ACHN (cell line): ENCODE measurements at places on chromosomes 2 and 18.

- no peak for DNase-seq
Observed at GRCh38 chr2:13583609-13584008, 866.9 kb downstream of the TRIB2 start.

GRCh38 chr18:50360611-50361010 lies 14.2 kb upstream of the SKA1 start:
- no peak for DNase-seq

GRCh38 chr2:226656367-226656766 lies 143.3 kb downstream of the IRS1 start:
- DNase-seq: peak; percentile 33

GRCh38 chr2:236840857-236841256 lies 244.8 kb upstream of the COPS8 start:
- no peak for DNase-seq

- no peak for DNase-seq
Observed at GRCh38 chr2:227191367-227191766, 26.9 kb downstream of the COL4A3 start.

- DNase-seq: peak; percentile 92
Observed at GRCh38 chr18:75408554-75409506, 18.7 kb downstream of the SMIM21 start.

DNA sequence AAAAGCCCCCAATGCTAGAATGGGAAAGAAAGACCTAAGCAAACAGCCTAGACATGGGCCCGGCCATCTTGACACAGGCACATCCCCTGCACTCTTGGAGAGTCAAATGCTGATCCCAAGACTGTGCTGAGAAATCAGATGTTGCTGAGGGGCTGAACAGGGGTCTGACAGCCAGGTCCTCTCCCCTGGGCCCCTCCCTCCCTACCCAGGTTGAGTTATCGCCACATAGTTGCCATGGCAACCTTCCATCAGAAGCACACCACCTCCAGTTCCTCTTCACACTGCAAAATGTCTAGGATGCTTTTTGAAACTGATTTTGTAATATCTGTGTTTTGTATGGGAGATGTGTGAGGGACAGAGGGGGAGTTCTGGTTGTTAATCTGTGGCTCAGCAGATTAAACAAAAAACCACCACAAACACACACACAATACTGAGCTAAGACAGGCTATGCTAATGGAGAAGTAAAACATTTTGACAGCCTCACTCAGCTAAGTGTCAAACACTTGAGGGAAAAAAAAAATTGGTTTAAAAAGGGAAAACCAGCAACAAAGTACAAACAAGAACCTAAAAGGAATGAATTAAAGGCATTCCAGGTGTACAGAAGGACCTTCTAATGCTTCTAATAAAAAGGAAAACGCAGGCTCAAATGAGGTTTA lies 88.2 kb downstream of the TMEM163 start:
- no peak for DNase-seq

GRCh38 chr2:71756280-71756906 lies 303.0 kb downstream of the DYSF start:
- DNase-seq: no peak

DNA sequence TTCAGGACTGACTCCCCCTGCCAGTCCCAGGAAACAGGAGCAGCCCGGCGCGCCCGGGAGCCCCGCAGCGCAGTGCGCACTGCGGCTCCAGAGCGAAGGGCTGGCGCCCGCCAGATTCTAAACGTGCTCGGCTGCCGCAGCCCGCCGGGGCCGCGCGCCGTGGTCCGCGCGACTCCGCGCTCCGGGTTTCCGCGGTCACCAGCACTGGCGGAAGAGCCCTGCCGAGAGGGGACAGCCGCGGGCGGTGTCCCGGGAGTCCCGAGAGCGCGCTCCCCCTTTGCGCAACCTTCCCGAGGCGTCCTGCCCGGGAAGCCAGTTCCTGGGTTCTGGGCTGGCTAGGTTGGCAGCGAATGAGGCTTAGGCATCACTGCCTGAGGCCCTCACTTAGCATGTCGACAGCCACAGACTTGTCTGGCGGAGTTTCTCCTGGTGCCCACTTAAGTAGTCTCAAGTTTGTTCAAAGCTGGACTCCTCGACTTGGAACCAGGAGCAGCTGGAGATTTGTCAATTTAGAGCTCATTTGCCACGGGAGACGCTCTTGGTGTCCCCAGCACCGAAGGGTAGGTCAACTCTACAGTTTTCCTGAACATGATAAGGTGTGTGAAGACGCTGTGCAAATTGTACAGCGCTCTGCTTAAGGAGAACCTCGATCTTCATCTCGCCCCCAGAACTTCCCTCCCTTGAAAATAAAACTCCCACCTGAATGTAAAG lies 1.5 kb upstream of the VSNL1 start:
- DNase-seq: peak; percentile 10

- no peak for DNase-seq
Observed at GRCh38 chr18:63422864-63423304, 608 bp upstream of the VPS4B start.

GRCh38 chr2:234512884-234513669 lies 16.2 kb upstream of the ARL4C start:
- DNase-seq: no peak

GRCh38 chr2:206723288-206723687 lies 5.1 kb upstream of the DYTN start:
- DNase-seq: no peak

- no peak for DNase-seq
Observed at GRCh38 chr18:74288730-74289129, 3.0 kb downstream of the CYB5A start.

GRCh38 chr2:237383991-237384671 lies 29.8 kb downstream of the COL6A3 start:
- DNase-seq: no peak

DNA sequence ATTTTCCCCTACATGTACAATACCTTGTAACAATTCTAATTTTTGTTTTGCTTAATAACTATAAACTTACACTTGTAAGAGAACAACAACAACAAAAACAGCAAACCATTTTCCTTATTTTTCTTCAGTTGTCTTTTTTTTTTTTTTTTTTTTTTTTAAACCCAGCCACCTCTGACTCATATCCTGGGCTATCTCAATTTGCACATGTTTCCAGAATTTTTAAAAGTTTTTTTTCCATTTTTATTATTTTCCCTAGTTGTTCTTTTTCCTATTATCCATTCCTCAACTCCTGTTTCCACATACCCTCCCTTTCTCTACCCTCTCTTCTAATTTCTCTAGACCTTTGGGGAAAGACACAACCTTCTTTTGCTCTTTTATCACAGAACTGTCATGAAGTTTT lies 112.5 kb downstream of the EFEMP1 start:
- DNase-seq: no peak

- DNase-seq: no peak
Observed at GRCh38 chr2:13745330-13745729, 887.2 kb upstream of the LRATD1 start.

DNA sequence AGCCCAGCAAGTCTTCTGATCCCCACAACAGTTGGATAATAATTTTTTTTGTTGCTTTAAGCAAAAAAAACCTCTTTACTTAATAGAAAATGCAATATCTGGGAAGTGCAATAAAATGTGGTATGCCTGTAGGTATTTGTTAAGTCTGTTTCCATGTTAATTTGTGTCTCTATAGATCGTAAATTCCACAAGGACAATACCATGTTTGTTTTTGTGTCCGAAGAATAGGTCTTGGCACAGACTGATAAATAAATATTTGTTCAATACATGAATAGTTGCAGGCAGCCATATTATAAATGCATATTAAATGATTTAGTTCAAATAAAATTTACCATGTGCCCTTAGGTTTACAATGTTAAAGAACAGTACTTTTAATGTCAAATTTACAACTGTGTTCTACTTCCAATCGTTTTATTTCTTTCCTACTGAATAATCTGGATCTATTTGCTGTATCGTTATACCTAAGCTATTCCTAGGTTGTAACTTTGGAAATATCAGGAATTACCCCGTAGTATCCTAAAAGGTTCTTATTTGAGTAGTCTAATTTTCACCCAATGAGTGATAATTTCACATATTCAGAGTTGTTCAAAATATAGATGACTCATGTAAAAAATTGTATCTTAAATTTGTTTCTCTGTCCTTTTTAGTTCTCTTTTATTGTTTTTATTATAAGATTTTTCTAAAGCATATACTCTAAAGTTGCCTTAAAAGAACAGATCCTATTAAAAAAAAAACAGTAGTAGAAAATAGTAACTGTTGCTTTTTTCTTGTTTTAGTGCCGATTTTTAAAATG lies 151.8 kb downstream of the EHBP1 start:
- DNase-seq: no peak

- no peak for DNase-seq
Observed at GRCh38 chr2:47180531-47180930, 25.4 kb upstream of the STPG4 start.

DNA sequence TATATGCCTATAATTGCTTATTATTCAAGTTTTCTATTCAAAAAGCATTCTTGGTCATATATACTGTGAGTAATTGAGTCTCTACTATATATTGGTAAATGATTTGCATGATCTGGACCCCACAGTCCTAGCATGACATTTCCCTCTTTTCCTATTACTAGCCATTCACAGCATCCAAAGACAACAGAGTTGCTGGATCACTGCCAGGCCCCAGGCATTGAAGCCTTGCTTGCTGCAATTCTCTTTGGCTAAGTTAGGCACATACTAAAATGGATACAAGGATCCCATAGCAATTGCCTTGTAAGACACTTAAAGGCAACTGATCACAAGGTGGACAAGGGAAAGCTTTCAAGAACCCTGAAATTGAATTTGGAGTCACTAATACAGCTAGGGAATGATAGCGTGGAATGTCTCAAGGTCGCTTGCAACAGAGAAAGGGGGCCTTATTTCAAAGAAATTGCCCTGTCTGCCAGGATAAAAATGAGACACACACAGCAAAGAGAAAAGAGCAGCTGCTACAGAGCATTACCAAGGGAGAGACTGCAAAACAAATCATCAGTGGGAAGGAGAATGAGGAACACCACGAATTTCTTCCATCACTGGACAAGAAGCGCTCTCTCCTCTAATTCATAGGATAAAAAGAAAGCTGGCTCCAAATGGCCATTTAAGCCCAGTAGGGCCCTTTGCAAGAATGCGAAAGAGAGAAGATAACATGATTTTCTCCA lies 77.1 kb upstream of the EPHA4 start:
- no peak for DNase-seq

DNA sequence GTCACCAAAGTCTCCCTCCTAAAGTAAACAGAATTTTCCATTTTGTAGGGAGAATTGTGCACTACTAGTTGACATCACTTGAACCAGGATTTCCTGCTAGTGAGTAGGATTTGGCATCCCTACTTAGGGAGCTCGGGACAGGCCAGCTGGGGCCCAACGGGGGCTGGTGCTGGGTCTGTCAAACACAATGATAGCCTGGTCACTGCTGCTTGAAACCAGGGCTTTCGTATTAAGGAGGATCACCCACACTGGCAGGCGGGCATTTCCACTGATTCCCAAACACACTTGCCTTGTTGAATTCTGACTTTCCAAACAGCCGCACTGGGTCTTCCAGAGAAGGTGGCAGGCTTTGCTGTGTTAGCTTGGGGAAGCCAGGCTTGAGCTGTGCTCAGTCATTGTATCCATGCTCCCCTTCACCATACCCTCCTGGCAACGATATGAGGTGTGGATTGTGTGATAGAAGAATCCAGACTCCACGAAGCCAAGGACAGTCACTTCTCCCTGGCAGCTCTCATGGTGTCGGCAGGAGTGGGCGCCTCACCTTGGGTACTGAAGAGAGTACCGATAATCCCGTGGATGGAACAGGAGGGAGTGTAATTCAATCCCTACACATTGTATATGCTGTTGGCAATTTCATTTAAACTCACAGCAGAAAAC lies 7.5 kb downstream of the GDF7 start:
- no peak for DNase-seq

- no peak for DNase-seq
Observed at GRCh38 chr2:237765875-237766274, 32.7 kb upstream of the RBM44 start.

GRCh38 chr18:48530399-48531081 lies 8.3 kb upstream of the CTIF start:
- no peak for DNase-seq

GRCh38 chr2:173884025-173884802 lies 81.0 kb downstream of the SP3 start:
- DNase-seq: peak; percentile 57
